ENCODE measurements at places on chromosomes 4 and X.

- H3K36me3 ChIP-seq: no peaks in the 10 kb centered on the region
- no peaks in the 10 kb centered on the region for H3K27me3 ChIP-seq
- H3K4me3 ChIP-seq: peak overlapping the region; percentile 42
Observed at GRCh38 chr4:145909773-145910172, 28.9 kb downstream of the ZNF827 start.

GRCh38 chrX:112641449-112641848, 38.3 kb downstream of the LHFPL1 start:
- H3K27me3 ChIP-seq: no peaks in the 10 kb centered on the region
- no peak for DNase-seq
- no peak overlapping the region for H3K4me3 ChIP-seq
- H3K4me1 ChIP-seq: no peaks in the 10 kb centered on the region

- H3K27me3 ChIP-seq: no peaks in the 10 kb centered on the region
- DNase-seq: no peak
- H3K4me3 ChIP-seq: no peak overlapping the region
- H3K36me3 ChIP-seq: no peaks in the 10 kb centered on the region
- peak overlapping the region; percentile 84 for H3K27ac ChIP-seq
Observed at GRCh38 chr4:4990857-4991540, 28.3 kb downstream of the CYTL1 start.

- no peaks in the 10 kb centered on the region for H3K36me3 ChIP-seq
- DNase-seq: no peak
- H3K4me1 ChIP-seq: no peaks in the 10 kb centered on the region
Observed at GRCh38 chr4:144820011-144820727, 174.2 kb downstream of the HHIP start.
